ENCODE measurements at places on chromosomes 6 and 20. TPM values are rescaled to one million over a fixed set of nuclear protein-coding genes. Genes with fewer than 3 reads are reported as not detected.

TRIM10 gene
- total RNA-seq, result 0.08 TPM

DNA sequence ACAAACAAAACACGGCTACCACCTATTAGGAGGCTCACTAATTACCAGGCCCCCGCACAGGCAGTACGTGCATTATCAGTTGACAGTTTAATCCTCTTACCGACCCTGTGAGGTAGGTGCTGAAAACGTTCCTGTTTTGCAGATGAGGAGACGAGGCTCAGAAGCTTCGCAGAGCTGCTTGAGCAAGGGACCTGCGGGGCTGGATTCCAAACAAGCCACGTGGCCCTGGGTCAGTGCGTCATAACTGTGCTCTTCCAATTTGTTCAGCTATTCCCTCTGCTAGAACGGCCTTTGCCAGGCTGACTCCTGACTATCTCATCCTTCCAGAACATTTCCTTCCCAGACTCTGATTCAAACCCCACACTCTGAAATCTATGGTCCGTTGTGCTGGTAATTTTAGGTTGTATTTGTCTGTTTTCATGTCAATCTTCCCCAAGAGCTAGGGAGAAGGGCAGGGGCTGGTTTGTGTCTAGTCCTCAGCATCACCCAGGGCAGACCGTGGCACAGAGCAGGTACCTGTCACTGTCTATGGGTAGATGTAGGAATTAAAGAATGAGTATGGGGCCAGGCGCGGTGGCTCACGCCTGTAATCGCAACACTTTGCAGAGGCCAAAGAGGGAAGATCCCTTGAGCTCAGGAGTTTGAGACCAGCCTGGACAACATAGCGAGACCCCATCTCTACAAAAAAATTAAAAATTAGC, 28.8 kb upstream of the TLDC2 start:
- no peak for DNase-seq

CYP21A2 gene
- 2.0 TPM for total RNA-seq

DNA sequence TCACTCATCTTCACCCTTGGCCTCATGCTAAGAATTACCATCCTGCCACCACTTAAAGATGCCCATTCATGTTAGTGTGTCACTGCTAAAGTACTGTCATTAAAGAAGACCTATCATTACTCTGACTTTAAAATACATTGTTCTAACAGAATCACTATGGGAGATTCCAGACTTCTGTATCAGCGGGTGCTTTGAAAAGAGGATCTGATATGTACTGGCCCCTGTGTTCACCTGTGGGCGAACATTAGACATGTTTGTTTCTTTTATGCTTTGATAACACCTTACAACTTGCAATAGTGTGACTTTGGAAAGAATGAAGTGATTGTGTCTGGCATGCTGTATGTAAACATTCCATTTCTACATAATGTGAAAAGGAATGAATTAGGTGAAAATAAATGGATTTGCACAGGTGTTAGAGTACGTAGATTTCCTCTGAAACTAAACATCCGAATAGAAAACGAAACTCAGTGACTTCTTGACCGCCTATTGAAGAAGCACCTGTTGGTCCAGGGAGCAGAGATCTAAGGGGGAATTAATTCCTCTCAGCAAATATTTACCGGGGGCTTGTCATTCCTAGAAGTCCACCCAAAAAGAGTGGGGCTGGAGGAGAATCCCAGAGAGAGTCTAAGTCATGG, 132.3 kb downstream of the CARMIL1 start:
- DNase-seq, result no peak

DNA sequence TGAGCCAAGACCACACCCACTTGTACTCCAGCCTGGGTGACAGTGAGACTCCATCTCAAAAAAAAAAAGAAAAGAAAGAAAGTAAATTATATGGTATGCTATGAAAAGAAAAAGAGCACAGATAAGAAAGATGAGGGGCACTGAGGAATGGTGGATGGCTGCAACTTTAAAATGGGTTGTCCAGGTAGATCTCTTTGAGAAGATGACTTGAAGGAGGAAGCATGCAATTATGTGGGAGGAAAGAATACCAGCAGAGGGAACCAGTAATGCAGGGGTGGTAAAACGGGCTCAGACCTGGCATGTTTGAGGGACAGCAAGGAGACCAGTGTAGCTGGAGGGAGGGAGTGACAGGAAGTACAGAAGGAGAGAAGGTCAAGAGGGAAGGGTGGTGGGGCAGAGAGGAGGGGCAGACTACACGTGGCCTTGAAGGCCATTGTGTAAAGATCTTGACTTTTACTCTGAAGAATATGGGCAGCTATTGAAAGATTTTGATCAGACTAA, 22.3 kb downstream of the LINC00237 start:
- DNase-seq, result no peak

GRCh38 chr6:152351110-152351509, 286.1 kb downstream of the SYNE1 start:
- no peak for DNase-seq

GATA5 gene
- 1.0 TPM for total RNA-seq

PXDC1 gene
- 31.7 TPM for total RNA-seq

TNXB gene
- total RNA-seq, result 59.9 TPM

GRCh38 chr20:38136421-38137245, 28.4 kb downstream of the TGM2 start:
- peak; percentile 74 for DNase-seq

DNA sequence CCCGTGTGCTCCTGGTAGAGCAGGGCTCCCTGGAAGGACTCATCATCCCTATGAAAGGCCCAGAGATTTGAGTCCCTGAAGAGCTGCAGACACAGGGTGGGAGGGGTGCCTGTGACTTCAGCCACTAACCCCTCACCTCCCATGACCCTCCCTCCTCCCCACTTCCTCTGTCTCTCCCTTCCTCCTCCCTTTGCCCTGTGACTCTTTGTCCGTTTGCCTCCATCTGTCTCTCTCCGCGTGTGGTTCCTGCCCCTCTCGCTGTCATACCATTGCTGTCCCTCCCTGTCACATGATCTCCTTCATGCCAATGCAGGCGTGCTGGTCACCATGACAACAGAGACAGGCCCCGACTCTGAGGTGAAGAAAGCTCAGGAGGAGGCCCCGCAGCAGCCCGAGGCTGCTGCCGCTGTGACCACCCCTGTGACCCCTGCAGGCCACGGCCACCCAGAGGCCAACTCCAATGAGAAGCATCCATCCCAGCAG, 19.0 kb downstream of the EPB41L1 start:
- DNase-seq, result no peak

MEP1A gene
- not detected for total RNA-seq

SRMS gene
- total RNA-seq, result not detected

DNA sequence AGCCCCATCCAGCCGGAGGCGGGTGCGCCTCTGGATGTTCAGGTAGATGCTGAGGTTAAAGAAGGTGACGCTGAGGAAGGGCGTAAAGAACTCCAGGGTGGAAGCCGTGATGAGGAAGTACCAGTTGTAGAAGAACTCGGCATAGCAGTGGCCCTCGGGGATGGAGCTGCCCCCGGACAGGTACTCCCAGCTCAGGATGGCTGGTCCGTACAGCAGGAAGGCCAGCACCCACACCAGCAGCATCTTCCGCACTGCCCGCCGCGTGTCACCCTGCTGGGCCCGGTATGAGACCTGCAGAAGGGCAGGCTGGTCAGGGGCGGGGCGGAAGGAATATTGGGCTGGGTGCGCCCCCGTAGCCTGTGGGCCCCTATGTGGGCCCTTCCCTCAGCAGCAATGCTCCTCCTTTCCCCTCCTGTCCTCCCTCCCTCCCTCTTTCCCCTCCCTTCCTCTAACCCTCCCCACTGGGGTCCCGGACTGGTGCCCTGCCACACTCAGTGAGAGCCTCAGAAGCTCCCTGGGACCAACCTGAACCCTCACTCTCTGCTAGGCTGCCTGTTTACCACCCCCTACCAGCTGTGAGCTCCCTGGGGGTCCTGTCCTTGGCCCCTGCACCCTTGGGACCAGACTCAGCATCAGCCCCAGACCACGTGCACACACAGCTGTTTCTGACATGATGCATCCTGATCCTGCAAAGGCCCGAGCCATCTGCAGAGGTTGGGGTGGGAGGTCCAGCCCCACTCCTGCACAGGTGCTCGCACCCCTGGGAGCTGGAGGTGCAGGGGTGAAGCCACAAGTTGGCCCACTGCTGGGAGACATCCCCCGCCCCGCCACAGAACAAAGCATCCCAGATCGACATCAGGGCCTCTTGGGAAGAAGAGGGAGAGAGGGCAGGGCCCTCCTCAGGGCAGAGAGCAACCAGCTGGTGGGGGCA, 3.2 kb downstream of the HRH3 start:
- no peak for DNase-seq

DNA sequence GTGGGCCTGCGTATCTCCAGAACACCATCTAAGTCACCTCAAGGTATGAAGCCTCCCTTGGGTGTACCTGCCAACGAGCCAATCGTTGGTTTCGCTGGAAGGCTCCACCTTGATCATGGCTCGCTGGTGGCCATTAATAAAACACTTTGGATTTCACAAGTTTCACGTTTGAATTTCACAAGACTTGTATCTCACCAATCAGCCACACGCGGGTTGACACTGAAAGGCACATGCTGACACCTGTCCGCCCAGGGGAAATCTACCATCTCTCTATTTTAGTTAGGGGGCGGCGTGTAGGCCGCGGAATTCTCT, 586 bp upstream of the HMGA1 start:
- no peak for DNase-seq

DNA sequence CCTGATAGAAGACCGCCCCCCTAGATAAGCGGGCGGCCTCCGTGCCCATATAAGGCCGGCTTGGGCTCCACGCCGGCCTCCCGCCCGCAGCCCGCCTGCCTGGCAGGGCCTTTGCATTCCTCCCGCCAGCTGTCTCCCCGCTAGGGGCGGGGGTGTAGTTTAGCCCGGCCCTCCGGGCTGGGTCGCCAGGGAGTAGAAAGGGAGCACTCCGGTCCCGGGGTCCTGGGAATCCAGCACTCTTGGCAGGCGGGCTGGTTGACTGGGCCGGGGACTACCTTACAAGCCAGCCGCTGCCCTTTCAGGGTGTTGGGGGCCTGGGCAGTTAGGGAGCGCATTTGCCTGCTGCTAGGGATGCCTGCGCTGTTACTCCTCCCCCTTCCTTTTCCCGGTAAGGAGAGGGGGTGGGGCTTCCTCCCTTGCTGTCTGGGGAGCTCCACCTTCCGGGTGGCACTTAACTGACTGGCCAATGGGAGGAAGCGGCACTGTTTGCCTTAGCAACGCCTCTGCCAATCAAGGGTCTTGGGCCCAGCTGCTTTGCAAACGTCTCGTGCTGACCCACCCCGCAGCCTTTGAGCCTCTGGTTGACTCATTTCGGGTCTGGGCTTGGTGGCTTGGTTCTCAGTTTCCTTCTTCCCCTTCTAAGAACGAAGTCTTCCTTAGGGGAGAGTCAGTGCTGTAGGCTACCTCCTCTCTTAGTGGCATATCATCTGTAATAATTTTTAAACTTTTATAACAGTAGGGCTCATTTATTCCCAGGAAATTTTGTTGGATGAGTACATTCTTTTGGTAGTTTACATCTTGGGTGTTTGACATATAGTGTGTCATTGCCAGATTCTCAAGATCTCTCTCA, 3.4 kb downstream of the SRF start:
- peak; percentile 99 for DNase-seq

- DNase-seq, result no peak
These were observed 77.8 kb downstream of the ZFAND3 start for GRCh38 chr6:37897321-37897720.

DNA sequence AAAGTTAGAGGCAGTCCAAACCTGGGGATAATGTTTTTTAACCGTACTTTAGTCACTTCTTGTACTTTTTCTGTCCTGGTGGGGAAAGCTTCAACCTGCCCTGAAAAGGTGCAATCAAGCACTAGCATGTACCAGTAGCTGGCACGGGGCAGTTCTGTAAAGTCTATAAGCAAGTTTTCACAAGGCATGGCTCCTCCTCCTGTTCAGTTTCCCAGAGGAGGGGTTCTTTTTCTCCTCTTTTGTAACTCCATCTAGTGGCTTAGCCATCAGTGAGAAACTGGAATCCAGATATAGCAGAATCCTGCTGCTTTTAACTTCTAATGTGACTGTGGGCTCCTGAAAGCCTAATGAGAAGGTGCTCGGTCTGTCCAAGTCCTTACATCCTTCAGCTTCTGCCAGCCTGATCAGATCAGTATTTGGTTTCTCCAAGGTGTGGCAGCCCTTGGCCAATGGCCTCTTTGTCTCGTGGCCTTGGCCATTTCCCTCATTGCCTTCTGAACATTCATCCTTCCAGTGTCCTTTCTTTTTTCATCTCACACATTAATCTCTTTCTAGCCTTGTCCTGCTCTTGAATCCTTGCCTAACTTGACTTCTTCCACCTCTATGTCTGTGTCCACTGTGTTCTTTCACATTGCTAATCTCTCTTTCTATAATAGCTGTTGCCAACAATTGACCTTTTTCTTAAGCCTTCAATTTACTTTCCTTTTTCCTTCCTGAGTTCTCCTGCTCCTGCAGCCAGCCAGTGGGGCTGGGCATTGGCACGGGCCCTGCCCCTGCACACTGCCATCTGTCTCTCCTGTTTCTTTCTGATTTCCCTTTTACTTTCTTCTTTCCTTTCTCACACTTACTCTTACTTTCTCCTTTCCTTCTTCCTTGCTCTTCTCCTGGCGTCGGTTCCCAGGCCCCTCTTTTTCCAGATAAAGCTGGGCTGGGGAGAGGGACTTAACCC, 222.0 kb upstream of the SYNCRIP start:
- no peak for DNase-seq

- no peak for DNase-seq
These were observed 115.1 kb downstream of the ZMYND8 start for GRCh38 chr20:47241345-47241781.

DNA sequence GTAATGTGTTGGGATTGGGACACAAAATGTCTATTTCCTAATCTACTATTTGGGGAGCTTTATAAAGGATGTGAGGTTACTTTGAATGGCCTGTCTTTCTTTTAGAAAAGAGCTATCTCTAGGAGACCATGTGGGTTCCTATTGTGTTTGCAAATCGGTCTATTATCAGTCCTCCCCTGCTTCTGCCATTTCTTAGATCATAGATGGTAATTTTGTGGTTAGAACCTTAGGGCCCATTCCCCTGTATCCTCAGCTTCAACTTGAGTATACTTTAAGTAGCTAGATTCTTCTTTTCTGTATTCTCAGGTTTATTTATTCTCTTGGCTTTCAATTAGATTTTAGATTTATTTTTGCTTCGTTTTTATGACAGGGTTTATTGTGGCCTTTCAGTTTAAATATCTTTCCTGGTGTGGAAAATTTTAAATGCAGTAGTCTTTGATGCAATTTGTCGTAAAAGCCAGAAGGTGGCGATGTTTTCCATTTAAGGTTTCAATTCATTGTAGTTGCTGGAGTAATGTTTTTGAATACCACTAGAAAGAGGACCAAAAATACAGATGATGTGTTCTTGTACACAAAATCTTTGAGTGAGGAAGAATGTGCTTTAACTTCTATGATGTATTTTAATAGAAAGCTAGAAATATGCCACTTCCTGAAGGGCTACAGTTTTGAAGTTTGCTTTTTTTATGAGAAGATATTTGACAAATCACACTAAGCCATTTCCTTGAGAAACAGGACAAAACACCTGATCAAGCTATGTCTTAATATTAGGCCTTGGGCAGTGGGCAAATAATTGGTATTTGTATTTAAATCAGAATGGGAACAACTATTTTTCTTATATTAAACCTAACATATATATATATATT, 20.3 kb downstream of the TBPL1 start:
- DNase-seq, result no peak

- no peak for DNase-seq
These were observed 97.4 kb downstream of the TMEM170B start for GRCh38 chr6:11634948-11635347.

RIMS4 gene
- 0.27 TPM for total RNA-seq

- no peak for DNase-seq
These were observed 48.9 kb downstream of the CNBD2 start for GRCh38 chr20:36017048-36017951.

MYLK2 gene
- 0.11 TPM for total RNA-seq

GPX5 gene
- total RNA-seq, result not detected

- no peak for DNase-seq
These were observed 193.7 kb downstream of the SLC35F1 start for GRCh38 chr6:118100717-118101116.

SIRPD gene
- total RNA-seq, result not detected

GRCh38 chr6:45450831-45451230, 73.1 kb upstream of the SUPT3H start:
- DNase-seq, result no peak

Data from cardiac septum (tissue), 1 donor.